ENCODE measurements at places on chromosomes 5 and 9. TPM values are rescaled to one million over a fixed set of nuclear protein-coding genes. Genes with fewer than 3 reads are reported as not detected.

DNA sequence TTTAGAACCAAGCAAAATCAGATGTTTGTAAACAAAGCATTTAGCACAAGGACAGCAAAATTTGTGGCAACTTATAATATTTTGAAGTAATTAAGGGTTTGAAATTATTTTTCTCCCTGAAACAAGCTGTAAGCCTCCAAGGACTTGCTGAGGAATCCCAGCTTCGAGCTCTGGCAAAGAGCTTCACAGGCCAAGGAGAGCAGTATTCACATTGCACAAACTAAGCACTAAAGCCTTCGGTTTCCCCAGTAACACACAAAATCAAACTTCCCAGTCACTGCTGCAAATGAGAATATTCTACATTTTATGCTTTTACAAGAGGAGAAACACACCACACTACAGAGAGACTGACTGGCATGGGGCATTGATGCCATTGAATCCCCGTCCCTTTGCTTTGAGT is 101.9 kb downstream of the WDR41 start:
- DNase-seq, result no peak

DNA sequence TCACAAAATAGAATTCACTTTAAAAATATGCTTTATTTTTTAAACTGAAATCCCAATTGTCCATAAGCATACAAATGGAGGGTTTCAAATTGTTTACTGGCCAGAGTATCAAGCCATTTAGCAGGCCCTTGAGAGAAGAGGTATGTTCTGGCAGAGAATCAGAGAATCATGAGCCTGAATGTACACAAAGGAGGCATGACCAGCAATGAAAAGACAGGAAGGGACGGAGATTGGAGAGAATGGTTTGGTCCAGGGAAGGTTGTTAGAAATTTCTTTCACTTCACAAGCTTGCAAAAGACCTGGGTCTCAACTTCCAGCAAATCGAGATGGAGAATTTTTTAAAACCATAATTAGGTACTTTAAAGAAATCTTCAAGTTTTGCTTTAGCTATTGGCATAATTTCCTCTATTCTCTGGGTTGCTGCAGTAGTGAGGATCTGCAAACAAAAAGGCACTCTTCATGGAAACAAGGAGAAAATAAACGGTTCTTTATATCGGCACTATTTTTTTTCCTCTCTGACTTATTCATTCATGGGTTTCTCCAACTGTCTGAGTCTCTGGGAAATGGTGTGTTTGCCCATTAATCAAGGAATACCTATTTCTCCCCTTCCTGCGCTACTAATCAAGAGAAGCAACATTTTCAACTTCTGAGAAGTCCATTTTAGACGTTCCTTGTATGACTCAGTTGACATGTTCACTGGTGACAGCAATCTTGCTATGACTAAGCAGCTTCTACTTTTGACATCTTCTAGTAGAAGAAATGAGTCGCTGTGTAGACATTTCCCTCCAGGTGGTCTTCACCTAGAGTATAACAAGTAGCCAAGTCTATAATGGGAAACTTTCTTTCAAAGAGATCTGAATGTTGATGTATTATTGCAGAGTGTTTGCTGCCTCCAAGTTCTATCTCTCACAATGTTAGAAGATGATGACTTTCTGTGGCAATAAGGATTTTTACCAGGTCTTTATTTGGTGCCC is 23.1 kb upstream of the ERCC6L2 start:
- no peak for DNase-seq

CER1 gene
- not detected for total RNA-seq

PKN3 gene
- total RNA-seq, result 7.9 TPM

- DNase-seq, result peak; percentile 46
Observed at GRCh38 chr5:150409638-150410523, 2.8 kb downstream of the CD74 start.
